ENCODE measurements at places on chromosomes 2 and 18.

GRCh38 chr2:73982140-73982617, 2.5 kb upstream of the TET3 start:
- DNase-seq = no peak

GRCh38 chr18:66342577-66342976, 261.3 kb downstream of the CDH19 start:
- no peak for DNase-seq

GRCh38 chr18:70019136-70019535, 71.5 kb upstream of the CD226 start:
- DNase-seq = no peak

GRCh38 chr2:16252251-16252650, 311.9 kb downstream of the MYCN start:
- DNase-seq = no peak

GRCh38 chr2:24509425-24509824, 18.4 kb downstream of the NCOA1 start:
- no peak for DNase-seq

- DNase-seq = peak; percentile 64
These were observed 64.7 kb downstream of the DGKD start for GRCh38 chr2:233418761-233419546.

DNA sequence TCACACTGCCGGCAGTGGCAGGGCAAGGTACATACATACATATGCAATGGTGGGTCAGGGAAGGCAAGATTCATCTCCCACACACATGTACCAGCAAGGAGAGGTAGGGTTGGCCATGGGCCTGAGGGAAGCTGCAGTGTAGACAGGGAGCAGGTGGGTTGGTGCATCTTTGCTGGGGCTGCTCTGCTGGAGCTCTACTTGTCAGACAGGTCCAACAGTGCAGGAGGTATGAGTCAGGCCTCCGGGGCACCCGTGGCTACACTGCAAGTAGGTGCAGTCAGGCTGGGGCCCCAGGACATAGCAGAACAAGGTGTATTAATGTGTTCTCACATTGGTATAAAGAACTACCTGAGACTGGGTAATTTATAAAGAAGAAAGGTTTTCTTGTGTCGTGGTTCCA, 281.1 kb upstream of the COL3A1 start:
- DNase-seq = no peak

DNA sequence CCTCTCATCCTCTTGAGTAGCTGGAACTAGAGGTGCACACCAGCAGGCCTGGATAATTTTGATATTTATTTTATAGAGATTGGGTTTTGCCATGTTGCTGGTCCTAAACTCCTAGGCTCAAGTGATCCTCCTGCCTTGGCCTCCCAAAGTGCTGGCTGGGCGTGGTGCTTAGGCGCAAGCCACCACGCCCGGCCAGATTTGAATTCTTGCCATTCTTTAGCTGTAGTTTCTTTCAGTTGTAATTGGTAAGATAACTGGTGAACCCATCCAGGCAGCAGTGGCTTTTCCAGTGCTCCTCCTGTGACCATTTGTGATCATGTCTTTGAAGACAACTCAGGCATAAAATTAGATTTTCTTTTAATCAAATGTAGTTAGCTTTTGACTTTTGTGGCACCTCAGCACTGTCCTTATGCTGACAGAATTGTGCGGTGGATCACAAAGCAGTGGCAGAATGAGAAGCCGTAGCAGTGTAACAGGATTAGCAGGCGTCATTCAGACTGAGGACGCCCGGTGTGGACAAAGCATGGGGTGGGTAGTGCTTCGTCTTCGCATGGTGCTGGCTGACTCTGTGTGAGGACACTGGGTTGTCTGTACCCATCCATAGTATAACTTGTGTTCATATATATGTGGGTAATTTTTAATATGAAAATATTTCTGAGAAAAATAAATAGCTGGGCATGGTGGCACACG, 30.0 kb upstream of the TOGARAM2 start:
- no peak for DNase-seq

DNA sequence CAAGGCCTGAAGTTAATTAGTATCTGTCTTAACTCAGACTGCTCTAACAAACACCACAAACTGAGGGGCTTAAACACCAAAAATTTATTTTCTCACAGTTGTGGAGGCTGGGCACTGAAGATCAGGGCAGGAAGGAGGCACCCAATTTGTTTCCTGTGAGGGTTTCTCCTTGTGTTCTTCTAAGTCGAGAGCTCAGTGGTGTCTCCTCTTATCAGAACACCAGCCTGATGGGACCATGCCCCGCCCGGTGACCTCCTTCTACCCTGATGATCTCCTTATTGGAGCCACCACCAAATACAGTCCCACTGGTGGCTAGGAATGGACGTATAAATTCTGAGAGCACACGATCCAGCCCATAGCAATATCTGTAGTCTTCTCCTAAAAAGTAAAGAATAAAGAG, 20.5 kb downstream of the TMEM18 start:
- DNase-seq = no peak

GRCh38 chr2:238143239-238143951, 4.9 kb downstream of the KLHL30 start:
- DNase-seq = no peak

Data from CD4-positive, alpha-beta T cell treated with Interleukin-15 for 4 hours (primary cell).